Adrenal gland (tissue), 19 donors: ENCODE measurements at places on chromosomes 12 and 14.

DNA sequence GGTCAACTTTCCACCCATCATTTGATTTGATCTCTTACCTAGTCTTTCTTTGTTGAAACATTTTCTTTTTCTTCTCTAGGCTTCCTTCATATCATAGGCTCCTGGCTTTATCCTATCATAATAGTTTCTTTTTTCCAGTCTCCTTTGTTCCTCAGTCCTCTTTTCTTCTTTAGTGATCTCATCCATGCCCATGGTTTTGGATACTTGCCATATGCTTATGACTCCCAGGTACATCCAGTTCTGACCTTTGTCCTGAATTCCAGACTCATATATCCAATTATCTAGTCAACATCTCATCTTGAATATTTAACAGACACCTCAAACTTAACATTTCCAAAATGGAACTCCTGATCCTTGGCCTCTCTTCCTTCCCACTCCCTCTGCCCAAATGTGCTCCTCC, 36.1 kb upstream of the KRAS start:
- DNase-seq: no peak

DNA sequence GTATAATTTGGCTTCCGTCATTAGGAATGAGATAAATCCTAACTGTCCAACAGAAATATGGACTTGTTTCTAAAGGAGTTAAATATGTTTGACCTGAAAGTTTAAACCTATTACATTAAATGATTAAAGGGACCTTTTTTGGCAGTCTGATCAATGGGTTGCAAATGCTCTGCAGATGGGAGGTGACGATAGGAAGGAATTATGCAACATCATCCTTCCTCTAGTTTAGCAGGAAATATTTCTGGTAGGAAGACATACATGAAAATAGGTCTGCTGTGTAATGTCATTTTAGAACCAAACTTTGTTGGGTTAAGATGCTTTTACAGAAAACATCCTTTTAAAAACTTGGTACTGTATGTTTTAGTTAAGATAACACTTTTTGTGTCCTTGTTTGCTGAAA, 2.6 kb downstream of the LRRC10 start:
- DNase-seq: no peak

DNA sequence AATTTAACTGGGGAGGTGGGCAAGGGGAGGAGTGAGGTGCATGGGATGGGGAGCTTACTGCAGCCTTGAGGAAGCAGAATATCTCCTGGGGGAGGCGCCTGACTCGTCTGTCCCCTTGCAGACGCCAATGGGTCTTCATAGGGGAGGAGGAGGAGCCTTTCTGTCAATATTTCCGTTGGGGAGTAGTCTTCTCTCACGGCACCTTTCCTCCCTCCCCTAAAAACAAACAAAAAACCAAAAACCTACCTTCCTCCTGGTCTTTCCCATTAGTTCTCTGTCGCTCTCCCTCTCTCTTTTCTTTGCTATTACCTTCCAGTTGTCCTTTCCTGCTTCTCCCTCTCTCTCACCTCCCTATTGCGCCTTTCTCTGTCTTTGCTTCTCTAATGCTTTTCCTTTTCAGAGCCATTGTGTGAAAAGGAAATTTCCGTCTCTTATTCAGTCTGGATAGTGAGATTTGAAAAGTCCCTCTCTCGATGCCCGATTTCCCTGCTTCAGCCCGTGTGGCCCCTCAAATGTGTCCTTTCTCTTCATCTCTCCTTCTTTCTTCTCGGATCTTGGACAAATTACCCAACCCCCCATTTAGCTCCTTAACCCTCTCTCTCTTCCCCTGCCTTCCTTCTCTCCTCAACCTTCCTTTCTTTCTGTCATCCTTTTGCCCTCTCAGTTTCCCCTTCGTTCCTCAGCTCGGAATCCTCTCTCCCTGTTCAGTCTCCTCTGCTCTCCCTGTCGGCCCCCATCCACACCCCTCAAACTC, 5.9 kb downstream of the GPR84 start:
- no peak for DNase-seq

DNA sequence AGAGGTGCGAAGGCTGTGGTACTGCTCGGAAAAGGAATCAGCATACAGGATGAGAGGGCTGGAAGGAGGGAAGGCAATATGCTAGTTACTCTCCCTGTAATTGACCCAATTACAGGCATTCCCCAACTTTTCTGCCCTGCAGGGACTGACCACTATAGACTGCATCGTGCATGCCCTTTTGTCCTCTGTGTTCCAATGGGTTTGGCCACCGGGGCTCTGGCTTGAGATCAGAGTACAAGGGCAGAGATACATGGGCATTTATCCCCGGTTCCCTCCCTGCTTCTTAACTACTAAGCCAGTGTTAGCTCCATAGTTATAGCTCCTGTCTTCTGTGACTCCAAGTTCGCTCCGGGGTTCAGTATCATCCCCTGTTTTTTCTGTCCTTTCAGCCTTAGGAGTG, 59.7 kb downstream of the GTF2A1 start:
- no peak for DNase-seq

DNA sequence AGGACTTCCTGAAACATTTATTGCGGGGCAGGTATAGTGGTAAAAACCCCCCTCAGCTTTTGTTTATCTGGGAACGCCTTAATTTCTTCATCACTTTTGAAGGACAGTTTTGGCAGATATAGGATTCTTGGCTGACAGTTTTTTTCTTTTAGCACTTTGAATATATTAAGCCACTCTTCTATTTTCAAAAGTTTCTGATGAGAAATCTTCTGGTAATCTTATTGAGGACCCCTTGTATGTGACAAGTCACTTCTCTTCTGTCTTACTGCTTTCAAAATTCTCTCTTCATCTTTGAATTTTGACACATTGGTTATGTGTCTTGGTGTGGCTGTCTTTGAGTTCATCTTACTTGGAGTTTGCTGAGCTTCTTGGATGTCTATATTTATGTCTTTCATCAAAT, 59.1 kb downstream of the ATP23 start:
- DNase-seq: no peak

DNA sequence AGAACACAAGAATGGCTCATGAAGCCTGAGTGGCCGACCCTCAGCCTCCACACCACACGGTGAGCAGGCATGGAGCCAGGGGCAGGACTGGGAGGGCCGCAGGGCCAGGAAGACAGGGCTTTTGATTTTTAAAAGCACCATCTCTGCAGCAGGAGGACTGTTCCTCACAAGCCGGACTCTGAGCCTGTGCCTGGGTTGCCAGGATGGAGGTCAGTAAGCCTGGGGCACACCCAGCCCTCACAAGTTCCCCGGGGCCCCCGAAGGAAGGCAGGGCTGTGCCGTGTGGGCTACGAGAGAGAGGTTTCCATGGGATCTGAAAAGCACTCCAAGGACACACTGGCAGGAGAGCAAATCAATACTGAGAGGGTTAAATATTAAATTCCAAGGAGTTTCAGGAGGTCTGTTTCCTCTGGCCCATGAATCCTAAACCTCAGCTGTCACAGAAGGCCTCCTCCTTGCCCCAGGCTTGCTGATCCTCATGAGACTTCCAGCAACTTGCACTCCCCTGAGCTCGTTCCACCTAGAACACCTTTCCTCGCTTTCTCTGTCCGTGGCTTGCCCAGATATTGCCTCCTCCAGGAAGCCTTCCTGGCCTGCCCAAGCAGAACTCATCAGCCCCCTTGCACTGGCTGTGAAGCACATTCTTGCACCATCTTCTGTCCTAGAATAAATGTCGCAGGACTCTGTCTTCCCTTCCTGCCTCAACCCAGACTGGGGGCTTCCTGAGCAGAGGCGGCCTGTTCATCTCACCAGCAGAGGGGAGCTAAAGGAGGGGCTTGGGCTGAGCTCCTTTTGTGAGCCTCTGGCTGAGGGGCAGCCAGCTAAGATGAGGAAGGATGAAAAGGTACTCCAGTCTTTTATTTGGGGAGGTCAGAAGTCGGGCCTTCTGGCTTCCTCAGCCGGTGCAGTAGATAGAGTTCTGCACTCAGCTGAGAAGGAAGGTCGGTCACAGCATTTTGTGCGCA, 64.6 kb downstream of the CCDC88C start:
- no peak for DNase-seq

DNA sequence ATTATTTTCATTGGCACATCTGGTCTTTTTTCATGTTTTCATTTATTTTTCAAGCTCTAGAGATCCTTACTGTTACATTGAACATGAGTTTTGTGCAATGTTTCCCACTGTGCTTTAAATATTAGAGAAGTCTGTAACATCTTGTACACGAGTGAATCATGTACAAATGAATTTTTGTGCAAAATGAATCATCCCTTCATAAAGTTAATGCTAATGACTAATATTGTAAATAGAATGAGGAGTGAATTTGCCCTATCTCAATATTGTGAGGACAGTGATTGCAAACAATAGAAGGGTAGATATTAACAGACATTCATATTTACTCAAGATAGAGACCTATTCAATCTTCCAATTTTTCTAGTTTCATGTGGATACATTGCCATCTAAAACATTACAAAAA, 463.3 kb upstream of the FOXG1 start:
- DNase-seq: no peak

DNA sequence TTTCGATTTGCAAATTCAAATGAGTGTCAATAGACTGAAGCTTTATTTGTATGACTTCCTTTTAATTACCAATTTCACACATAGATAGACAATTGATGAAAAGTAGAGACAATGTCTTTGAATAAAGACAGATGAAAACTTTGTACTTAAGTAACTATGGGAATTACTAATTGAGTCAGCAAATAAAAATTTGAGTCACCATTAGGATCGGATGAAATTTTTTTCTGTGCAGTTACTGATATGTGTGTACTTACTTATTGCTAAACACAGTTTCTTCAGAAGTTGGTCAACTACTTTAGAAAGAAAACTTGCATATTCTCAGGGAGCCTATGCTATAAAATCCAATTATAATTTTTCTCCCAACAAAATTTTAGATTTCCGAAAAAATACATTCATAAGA, 224.9 kb upstream of the SLC16A7 start:
- DNase-seq: no peak

GRCh38 chr12:21992823-21993222, 51.6 kb upstream of the ABCC9 start:
- no peak for DNase-seq

DNA sequence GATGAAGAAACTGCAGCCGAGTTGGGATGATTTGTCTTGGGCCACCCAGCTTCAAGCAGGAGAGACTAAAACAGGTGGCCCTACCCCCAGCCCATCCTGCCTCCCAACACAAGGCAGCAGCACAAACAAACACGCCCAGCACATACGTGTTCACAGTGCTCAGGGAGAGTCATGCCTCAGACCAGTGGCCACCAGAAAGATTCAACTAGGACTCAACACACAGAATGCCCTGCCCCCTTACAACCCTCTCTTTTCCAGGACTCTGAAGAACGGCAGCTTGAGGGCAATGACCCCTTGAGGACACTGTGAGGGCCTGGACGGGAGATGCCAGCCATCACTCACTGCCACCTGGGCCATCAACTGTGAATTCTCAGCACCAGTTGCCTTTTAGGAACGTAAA, 75.0 kb downstream of the NT5DC3 start:
- DNase-seq: no peak

GRCh38 chr12:107134558-107134957, 41.2 kb upstream of the CRY1 start:
- DNase-seq: no peak

- DNase-seq: no peak
These were observed 9.4 kb upstream of the CIPC start for GRCh38 chr14:77088645-77089044.

DNA sequence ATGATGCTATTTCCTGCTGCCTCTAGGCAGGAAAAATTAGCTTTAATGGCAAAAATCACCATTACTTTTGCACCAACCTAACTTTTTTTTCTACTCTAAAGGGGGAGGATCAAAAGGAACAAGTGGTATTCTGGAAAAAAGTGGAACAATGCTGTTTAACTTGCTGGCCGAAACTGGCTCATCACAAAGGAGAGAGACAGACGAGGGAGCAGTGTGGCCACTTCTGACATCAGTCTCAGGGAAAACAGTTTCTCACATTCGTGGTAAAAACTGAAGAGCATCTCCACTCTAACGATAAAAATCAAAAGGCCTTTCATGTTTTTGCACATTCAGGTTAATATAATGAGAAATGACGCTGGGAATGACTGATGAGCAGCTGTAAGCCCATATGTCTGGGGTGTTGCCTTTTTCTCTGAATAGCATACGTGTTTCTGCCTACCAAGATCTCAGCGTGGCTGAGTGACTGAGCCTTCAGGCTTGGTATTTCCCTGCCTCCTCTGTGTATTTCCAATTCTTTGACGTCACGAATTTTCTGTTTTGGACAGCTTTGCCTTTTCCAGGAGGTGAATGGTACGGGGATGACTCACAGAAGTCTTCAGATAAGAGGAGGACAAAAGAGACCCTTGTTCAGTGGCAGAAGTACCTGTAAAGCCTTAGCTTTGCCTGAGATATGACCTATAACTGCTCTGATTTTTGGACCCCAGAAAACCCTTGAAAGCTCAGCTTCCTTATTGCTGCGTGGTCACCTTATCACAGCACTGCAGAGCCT, 358.8 kb downstream of the GLT1D1 start:
- no peak for DNase-seq

GRCh38 chr12:130666645-130667044, 49.5 kb downstream of the RIMBP2 start:
- no peak for DNase-seq

DNA sequence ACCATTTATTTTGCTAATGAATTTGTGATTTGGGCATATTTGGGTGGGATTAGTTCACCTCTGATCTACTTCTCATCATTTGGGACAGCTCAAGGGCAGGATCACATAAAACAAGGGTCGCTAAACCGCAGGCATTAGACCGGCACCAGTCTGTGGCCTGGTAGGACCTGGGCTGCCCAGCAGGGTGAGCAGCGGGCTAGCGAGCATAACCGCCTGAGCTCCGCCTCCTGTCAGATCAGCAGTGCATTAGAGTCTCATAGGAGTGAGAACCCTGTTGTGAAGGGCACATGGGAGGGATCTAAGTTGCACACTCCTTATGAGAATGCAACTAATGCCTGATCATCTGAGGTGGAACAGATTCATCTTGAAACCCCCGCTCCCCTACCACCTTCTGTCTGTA, 785.3 kb downstream of the TRHDE start:
- no peak for DNase-seq

- DNase-seq: no peak
These were observed 216.2 kb downstream of the BCL11B start for GRCh38 chr14:99055816-99056215.

DNA sequence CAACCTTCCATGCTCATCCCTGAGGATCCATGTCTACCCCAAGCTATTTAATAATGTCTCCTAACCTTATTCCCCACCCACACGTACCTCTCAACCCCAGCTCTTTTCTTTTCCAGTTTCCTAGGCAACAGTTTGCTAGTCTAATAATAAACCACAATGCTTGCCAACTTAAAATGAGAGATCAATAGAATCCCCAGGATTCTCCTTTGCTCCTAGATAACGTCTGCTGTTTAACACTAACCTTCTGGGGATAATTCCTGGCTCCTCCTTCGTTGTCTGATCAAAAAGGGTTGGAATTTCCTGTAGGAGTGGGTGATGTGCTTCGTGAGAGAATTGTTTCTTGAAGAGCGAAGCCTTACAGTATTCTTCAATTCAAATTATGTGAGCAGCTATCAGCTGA, 42.2 kb upstream of the DBX2 start:
- no peak for DNase-seq

DNA sequence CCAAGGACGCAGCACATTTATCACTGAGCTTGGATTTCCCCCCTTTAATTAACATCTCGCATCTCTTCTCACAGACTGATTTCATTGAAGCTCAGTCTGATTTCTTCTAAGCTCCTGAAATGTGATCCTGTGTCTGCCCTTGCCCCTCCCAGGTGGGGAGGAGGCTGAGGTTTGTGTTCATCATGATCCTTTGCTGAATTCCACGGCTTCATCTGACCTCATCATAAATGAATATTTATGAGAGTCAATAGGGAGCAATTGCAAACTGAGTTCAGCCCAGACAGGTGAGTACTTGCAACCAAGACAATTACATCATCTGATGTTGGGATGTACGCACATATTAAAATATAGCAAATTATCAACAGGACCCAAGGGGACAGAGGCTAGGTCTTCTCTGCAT, 72.4 kb downstream of the MAP1LC3B2 start:
- no peak for DNase-seq
